ENCODE measurements at places on chromosomes 1 and 21.

DNA sequence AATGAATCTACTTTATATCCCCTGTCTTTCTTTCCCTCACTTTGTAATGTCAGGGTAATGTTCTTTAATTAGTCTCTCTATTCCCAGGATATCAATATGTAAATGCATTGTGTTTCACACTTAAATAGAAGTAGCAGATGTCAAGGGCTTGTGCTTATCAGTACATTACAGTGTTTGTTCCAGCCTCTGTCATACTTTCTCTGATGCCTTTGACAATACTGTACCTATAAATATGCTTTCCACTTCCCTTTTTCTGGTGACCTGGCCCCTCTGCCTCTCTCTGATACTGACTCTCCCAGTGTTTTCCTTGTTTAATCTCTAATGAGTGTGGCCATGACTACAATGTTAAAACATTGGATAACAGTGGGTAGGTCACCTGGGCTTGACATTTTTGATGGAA lies 862.0 kb upstream of the NEGR1 start:
- DNase-seq, result no peak

DNA sequence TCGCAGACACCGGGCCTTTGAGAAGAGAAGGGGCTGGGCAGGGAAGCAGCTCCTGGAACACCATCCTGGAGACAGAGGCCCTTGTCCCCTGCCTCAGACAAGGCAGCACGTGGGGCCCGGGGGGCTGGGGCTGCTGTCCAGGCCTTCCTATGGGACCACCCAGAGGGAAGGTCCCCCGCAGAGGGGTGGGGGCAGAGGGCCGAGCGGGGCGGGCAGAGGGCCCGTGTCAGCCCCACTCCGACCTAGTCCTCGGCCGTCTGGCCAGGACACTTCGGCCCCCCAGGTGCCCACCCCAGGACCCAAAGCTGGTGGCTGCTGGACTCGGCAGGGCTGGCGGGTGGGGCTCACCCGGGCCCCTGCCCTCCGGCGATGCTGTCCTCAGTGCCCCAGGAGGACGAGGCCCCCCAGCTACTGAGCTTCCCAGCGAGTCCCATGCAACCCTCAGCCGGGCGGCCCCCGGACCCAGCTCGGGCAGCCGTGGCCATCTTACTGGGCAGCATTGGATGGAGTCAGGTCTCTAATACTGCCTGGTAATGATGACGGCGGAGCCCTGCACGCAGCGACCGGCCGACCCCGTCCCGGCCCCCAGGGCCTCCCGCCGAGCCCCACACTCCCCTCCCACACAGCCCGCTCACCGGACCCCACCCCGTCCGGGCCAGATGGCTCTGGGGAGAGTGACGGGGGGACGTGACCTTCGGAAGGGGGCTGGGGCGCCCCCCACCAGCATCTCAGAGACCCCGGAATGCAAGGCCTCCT lies 6.9 kb upstream of the TTLL10 start:
- DNase-seq, result no peak

- DNase-seq, result no peak
These were observed 2.3 kb downstream of the POFUT2 start for GRCh38 chr21:45285266-45285931.

GRCh38 chr1:167489571-167490340 lies 28.6 kb downstream of the CD247 start:
- DNase-seq, result no peak

DNA sequence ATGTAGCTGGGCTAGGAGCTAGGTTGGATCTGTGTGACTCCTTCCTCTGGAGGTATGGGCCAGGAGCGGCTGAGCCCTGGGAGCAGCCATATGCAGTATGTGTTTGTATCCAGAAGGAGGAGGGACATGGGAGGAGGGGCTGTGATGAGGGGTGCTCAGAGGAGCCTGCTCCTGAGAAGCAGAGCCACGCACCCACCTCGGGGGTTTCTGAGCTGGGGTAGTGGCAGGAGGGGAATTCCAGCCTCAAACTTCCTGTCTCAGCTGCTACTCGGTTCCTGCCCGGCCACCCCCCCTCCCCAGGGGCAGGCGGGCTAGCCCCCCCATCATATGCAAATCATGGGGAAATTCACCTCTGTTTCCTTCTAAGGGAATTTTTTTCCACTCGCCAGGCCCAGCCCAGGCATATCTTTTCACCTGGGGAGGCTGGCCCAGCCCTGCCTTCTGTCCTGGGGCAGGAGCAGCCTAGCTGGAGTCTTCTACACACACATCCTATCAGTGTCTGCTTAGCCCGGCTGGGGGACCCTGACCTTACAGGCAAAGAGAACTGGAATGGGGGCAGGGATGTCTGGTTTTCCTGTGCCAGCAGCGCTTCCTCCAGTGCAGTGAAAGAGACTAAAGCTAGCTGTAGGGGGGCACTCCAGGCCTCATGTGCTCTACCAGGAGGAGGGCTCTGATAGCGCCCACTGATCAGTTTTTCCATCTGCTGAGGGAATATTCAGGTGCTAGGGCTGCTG lies 3.0 kb downstream of the ZC3H12A start:
- DNase-seq, result no peak

GRCh38 chr21:35159881-35160280 lies 110.8 kb upstream of the RUNX1 start:
- DNase-seq, result peak; percentile 62

- DNase-seq, result no peak
These were observed 43.5 kb upstream of the DPT start for GRCh38 chr1:168772428-168773060.

DNA sequence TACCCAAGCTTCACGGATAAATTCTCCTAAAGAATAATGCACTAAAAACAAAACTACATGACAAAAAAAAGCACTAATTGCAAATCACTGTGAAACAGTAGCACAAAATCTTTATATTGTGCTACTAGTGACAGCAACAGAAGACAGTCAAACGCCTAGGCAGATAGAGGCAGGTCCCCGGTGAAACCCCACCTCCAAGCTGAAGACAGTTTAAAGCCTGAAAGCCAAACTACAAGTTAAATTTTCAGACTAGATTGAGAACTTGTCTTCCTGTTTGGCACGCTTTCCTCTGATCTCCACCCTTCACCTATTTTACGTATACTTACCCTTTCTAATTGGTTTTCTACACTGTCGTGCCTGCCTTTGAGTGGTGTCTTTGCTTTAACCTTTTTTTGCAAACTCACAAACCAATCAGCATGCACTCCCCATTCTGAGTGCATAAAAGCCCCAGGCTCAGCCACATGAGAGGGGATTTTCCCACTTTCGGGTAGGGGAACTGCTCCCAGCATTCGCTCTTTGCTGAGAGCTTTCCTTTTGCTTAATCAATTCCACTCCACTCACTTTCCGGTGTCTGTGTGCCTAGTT lies 3.6 kb upstream of the BACH1 start:
- DNase-seq, result no peak

GRCh38 chr1:66372522-66373101 lies 161.3 kb upstream of the SGIP1 start:
- no peak for DNase-seq

DNA sequence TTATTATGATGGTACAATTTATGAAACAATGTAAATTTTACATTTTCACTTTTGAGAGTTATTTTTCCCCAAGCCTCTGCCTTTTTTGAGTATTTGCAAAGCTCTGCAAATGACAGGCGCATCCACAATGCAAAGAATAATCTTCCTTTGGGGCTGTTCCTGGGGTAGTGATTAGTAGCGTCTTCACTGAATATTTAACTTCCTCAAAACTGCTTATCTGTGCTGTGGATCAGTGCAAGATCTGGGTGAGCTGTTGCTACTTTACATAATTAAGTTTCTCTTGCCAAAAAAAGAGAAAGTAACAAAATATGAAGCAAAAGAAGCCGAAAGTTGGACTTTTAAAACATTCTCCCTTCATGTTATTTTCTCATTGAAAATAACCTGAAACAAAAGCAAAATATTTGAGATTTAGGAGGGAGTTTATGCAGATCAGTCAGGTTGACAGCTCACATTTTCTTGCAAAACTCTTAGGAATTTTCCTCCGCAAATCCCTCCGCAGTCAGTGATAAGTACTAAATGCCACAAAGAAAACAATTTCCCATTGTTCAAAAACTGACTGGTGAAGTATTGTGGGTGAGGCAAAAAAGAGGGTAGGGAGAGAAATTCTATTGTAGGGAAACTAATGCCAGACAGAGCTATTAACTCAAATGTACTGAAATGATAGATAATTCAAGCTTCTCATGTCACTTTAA lies 276.4 kb upstream of the B3GALT2 start:
- no peak for DNase-seq

DNA sequence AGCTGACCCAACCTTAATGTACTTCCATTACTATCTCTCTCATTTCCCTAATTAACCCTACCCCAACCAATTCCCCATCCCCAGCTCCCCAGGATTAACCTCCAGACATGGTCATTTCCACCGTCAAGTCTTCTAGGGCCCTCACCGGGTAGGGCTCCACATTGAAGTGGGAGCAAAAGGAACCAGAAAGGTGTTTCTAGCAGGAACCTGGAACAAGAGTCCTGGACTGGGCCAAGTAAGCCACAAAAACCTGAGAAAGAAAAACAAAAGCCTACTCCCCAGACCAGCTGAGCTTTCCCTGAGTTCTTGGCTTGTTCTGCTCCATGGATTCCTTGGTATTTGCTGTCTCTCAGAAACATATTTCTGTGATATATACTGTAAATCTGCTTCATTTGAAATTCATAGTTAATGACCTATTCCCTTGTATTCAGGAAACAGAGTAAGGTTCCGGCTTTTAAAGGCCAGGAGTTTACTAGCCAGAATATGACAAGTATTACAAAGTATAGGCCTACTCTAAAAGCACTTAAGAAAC lies 58.4 kb downstream of the SYF2 start:
- DNase-seq, result no peak

DNA sequence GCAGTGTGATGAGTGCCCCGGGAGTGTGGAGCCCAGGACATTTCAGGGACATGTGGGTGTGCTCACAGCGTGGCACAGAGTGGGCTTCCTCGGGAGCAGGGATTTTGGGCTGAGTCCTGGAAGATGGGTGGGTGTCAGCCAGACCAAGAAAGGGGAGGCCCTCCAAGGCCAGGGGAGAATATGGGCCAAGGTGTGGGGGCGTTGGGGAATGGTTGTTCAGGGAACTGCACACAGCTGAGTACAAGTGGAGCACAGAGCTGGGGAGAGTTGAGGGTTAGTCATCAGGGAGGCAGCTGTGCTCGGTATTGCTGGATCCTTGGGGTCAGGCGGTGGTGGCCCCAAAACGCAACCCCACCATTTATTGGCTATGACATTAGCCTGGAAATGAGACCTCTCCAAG lies 5.5 kb downstream of the POGK start:
- no peak for DNase-seq

GRCh38 chr1:218350801-218351266 lies 5.7 kb downstream of the TGFB2 start:
- no peak for DNase-seq

DNA sequence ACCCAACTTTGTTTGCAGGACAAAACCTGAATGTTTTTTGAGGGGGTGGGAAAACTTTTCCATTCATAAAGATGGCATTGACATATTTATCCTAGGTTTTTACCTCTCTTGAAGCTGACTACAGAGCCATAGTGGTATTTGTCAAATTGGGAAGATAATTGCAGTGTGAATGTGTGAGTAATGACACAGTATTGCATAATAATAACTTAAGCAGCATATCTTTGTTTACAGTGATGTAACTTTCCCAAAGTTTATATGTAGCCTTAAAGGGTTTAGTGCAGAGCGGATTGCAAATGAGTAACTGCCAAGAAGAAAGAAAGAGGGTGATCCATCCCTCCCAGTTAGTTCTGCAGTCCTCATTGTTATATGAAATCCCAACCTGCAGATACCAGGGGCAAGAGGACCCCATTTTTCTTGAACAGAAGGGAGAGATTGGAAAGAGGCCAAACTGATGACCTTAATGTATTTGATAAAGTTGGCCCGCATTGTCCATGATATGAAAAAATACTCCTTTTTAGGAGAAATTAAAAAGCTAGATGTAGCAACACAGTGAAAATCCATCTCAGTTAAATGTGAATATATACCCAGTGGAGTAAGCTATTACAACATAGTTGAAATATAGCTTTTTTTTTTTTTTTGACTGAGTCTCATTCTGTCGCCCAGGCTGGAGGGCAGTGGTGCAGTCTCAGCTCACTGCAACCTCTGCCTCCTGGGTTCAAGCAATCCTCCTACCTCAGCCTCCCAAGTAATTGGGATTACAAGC lies 23.7 kb upstream of the NFIA start:
- no peak for DNase-seq

- DNase-seq, result peak; percentile 62
These were observed 37.3 kb downstream of the PABPC4 start for GRCh38 chr1:39539252-39539790.

DNA sequence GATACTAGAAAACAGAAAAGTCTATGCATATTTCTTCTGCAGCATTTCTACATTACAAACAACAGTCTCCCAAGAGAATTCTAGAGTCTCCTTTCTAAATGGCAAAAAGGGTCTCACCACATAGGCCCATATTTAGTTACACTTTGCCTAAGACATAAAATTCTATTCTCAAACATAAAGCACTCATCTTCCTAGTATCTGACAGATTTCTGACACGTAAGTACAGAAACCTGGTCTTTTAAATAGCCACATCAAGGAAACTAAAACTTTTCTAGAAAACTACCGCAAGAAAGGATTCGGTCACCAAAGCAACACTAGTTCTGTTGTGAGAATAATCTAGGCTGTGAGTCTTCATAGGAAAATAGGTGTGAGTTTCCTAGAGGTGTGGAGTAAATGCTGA lies 33.6 kb upstream of the CTSK start:
- no peak for DNase-seq

- DNase-seq, result peak; percentile 36
These were observed 53.6 kb upstream of the NEXN start for GRCh38 chr1:77834771-77835334.

DNA sequence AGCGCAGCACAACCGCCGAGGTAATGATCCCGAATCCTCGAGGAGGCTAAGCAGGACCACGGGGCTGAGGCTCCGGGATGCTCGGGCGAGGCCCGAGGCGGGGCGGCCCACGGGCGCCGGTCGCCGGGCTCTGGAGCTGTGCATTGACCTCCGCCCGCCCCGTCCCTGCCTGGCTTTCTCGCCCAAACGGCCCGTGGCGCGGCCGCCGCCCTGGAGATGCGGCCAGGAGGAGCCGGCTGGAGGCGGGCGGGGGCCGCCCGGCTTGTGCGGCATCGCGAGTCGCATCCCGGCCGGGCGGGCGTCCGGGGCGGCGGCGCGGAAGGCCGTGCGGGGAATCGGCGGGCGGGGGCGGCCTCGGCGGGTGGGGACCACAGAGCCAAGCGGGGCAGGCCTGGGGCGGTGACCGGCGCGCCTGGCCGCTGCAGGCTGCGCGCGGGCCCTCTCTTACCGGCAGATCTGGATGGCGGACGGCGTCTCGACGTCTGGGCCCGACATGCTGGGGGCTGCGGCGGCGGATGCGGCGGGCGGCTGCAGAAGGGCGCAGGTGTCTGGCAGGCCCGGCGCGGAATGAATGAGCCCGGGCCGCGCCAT lies 663 bp downstream of the ACOT7 start:
- no peak for DNase-seq

DNA sequence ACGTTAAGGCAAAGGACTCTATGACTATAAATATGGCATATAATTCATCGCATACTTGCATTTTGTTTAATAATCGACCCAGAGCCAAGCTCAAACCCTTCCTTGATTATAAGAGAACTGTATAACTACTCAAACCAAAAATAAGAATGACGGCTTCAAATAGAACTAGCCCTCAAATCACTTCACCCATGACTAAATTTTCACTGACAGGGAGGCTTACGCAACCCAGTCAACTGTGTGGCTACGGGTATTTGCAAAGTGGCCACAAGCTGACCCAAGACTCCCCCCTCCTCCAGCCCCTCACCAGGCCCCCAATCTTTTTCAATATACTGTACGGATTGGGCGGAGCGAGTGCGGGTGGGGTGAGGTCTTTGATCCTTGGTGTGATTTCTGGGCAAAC lies 268.3 kb downstream of the ASTN1 start:
- no peak for DNase-seq

GRCh38 chr1:177012342-177012925 lies 152.1 kb downstream of the ASTN1 start:
- no peak for DNase-seq
